T-helper 17 cell (primary cell): ENCODE measurements at places on chromosomes 5 and 9. TPM values are rescaled to one million over a fixed set of nuclear protein-coding genes. Genes with fewer than 3 reads are reported as not detected.

IL5 gene
- total RNA-seq = not detected

POU5F2 gene
- total RNA-seq = 2.2 TPM

SPOCK1 gene
- total RNA-seq = not detected

ZFP2 gene
- 0.52 TPM for total RNA-seq

OR1Q1 gene
- total RNA-seq = 0.96 TPM

GRCh38 chr5:66757219-66757833 lies 161.1 kb downstream of the MAST4 start:
- peaks cover 12% of the 10 kb centered on the region for H3K4me1 ChIP-seq
- no peak for DNase-seq
- H3K27ac ChIP-seq = no peak overlapping the region
- no peak overlapping the region for H3K4me3 ChIP-seq

DNA sequence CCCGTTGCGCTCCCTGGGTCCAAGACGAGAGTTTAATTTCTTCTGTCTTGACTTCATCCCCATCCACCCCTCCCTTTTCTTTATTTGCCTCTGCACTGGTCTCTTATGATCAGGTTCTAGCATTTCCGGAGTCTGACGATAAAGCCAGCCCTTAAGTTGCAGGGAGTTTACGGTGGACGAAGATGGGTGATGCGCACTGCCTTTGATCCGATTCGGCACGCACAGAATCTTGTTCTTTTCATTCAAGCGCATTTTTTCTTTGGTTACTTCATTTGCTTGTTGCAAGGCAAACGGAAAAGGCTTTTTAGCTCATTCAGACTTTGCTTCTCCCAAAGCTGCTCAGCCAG lies 488 bp upstream of the MCTP1 start:
- peaks cover 6% of the 10 kb centered on the region for H3K4me1 ChIP-seq
- no peak for DNase-seq
- peak overlapping the region; percentile 19 for H3K27ac ChIP-seq
- peaks cover 3% of the 10 kb centered on the region for H3K36me3 ChIP-seq
- peak overlapping the region; percentile 86 for H3K4me3 ChIP-seq

GRCh38 chr5:91390268-91390667 lies 7.2 kb upstream of the ARRDC3 start:
- no peak overlapping the region for H3K4me3 ChIP-seq
- H3K27ac ChIP-seq = no peak overlapping the region
- no peak for DNase-seq
- peaks cover 3% of the 10 kb centered on the region for H3K36me3 ChIP-seq
- no peaks in the 10 kb centered on the region for H3K27me3 ChIP-seq

DNA sequence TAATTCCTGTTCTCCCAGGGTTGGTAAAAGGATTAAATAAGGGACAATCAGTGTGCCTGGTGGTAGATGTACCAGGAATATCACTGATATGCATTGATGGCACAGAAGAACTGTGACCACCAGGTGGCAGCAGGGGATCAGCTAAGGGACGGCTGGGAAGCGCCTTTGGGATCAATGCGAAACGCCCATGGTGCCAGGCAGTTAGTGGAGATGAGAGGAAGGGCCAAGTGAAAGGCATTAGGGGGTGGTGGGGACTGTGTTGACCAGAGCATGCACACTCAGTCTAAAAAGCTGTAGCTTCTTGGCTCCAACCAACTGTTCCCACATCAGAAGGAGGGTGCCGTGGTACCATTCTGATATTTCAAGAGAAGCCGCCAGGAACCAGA lies 55.6 kb downstream of the ARHGEF37 start:
- H3K4me3 ChIP-seq = peak overlapping the region; percentile 39
- peaks cover 4% of the 10 kb centered on the region for H3K27me3 ChIP-seq
- H3K27ac ChIP-seq = no peak overlapping the region
- DNase-seq = peak; percentile 55

DNA sequence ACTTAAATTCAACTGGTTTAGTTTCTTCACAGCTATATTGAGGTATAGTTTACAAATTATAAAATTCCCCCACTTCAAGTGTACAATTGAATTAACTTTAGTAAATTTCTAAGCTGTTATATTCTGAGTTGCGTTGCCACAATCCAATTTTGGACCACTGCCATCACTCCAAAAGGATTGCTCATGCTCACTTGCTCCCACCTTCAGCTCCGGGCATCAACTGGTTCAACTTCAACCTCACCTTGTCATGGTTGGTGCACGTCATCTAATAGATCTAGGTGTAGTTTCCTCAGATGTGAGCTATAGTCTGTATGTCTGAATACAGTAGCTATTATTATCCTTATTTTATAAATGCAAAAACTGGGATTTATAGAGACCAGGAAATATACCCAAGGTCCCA lies 942.5 kb upstream of the WWC1 start:
- H3K4me3 ChIP-seq = no peak overlapping the region
- H3K4me1 ChIP-seq = no peaks in the 10 kb centered on the region
- no peaks in the 10 kb centered on the region for H3K27me3 ChIP-seq
- H3K27ac ChIP-seq = no peak overlapping the region
- no peaks in the 10 kb centered on the region for H3K36me3 ChIP-seq

DNA sequence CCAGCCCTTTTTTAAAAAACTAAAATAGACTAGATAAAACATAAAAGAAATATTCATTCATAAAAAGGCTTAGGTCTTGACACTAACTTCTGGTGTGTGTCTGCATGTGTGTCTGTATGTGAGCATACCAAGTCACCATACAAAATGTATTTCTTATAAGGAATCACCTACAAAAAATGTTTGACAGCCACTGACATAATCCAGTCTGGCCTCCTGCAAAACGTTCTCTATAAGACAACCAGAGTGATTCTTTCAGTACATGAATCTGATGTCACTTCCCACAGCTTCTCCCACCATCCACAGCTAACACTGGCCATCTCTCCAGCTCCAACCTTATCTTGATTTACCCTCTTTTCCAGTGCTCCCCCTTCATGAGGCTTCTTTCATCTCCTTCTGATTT lies 192.3 kb downstream of the TLE1 start:
- no peaks in the 10 kb centered on the region for H3K4me1 ChIP-seq
- H3K36me3 ChIP-seq = no peaks in the 10 kb centered on the region
- no peak for DNase-seq
- no peak overlapping the region for H3K4me3 ChIP-seq
- no peak overlapping the region for H3K27ac ChIP-seq

DNA sequence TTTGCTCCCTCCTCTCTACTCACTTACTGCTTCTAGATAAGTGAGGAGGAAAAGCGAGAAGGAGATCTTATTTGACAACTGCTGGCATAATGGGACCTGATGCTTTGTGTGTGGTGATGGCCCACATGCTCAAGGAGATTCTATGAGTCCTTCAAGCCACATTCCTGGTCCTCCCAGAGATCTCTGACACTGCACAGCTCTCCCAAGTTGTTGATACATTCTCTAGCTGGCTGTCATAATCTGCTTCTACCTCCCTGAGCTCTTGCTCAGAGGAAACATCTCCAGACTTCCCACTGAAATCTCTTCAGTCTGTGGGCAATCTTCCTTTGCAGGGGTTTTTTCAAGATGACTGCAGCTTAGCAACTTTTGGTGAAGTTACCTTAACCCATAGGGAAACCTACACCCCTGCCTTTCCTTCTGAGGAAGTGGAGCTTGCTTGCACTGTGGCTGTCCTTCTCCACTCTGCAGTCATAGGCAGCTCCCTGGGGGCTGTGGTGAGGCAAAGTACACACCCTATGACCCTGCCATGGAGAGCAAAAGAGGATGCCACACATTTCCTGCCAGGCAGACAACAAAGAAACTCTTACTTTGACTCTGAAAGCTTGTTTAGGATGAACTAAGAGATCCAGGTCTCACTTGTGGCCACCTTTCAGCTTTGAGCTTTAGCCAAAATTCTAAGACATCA lies 163.8 kb downstream of the TMEM38B start:
- peaks cover 8% of the 10 kb centered on the region for H3K4me1 ChIP-seq
- DNase-seq = no peak
- peaks cover 4% of the 10 kb centered on the region for H3K36me3 ChIP-seq

DNA sequence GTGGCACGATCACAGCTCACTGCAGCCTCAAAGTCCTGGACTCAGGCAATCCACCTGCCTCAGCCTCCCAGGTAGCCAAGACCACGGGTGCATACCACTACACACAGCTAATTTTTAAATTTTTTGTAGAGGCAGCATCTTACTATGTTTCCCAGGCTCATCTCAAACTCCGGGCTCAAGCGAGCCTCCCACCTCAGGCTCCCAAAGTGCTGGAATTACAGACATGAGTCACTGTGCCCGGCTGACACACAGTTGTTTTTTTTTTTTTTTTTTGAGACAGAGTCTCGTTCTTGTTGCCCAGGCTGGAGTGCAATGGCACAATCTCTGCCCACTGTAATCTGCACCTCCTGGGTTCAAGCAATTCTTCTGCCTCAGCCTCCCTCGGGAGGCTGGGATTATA lies 70.1 kb upstream of the CNOT6 start:
- peaks cover 12% of the 10 kb centered on the region for H3K27me3 ChIP-seq
- no peak overlapping the region for H3K27ac ChIP-seq
- H3K36me3 ChIP-seq = no peaks in the 10 kb centered on the region
- no peak overlapping the region for H3K4me3 ChIP-seq

- H3K27me3 ChIP-seq = no peaks in the 10 kb centered on the region
- DNase-seq = no peak
- no peaks in the 10 kb centered on the region for H3K36me3 ChIP-seq
- H3K4me3 ChIP-seq = no peak overlapping the region
- no peaks in the 10 kb centered on the region for H3K4me1 ChIP-seq
Observed at GRCh38 chr5:125012727-125013451, 266.4 kb upstream of the ZNF608 start.

DNA sequence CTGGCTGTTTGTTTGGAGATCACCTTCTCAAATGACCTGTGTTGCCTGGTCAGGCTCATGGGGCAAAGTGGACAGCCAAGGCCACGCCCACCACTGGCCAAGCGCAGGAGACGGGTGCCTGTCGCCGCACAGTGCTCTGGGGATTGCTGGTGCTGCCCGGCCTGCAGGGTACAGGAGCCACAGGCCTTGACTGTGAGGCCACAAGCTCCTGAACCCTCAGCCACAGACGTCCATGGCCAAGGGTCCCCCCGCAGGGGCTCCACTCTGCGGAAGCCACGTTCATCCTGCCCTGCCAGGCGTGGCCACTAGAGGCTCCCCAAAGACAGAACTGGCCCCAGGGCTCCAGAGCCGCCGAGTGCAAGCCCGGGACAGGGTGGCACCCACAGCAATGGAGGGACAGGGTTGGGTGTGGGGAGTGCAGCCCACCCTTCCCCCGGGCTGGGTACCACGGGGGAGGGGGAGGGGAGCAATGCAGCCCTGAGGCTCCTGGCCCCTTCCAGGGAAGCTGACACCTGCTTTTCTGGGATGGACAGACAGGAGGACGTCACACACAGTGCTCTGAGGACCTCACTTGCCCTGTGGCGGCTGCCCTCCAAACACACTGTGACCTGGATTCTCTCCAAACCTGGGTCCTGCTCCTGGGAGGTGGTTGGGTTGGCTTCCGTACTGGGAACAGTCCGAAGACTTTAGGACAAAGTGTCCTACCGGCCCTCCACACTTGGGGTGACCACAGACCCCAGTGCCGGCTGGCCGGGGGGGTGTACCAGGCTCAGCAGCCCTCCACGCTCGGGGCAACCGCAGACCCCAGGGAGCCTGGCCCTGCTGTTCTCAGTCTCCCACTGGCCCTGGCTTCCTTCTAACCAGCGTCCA lies 21.5 kb downstream of the TPPP start:
- peak overlapping the region; percentile 97 for H3K27ac ChIP-seq
- H3K27me3 ChIP-seq = no peaks in the 10 kb centered on the region
- H3K36me3 ChIP-seq = peaks cover 10% of the 10 kb centered on the region
- peak overlapping the region; percentile 88 for H3K4me3 ChIP-seq
- DNase-seq = peak; percentile 75

GRCh38 chr5:147223948-147224791 lies 10.7 kb upstream of the STK32A start:
- peaks cover 10% of the 10 kb centered on the region for H3K4me1 ChIP-seq
- no peak overlapping the region for H3K27ac ChIP-seq
- H3K27me3 ChIP-seq = no peaks in the 10 kb centered on the region
- H3K4me3 ChIP-seq = no peak overlapping the region

DNA sequence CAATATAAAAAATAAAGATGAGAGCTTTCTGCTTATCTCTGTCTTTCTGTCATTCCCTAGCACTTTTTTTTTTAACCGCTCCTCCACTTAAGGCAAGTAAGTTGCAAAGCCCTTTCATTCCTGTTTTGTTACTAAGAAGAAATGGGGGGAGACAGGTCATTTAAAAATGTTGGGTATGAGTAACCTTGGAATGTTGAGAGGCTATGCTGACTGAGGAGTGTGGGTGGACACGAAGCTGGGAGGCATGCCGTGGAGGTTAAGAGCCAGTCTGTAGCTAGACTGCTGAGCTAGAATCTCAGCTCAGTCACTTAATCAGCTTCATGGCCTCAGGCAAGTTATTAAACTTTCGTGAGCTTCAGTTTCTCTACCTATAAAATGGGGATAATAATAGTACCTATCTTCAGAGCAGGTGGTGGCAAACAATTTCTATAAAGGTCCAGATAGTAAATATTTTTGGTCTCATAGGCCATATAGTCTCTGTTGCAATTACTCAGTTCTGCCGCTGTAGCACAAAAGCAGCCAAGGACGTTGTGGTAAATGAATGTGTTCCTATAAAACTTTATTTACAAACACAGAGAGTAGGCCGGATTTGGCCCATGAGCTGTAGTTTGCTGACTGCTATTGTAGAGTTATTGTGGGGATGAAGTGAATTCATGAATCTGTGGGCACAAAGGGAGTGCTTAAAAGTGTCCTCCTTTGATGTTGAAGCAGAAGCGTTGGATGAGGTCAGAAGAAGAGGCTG lies 220.0 kb downstream of the GABBR2 start:
- H3K27ac ChIP-seq = no peak overlapping the region
- peaks cover 4% of the 10 kb centered on the region for H3K4me1 ChIP-seq
- peaks cover 36% of the 10 kb centered on the region for H3K27me3 ChIP-seq
- H3K4me3 ChIP-seq = no peak overlapping the region
- DNase-seq = no peak
- H3K36me3 ChIP-seq = no peaks in the 10 kb centered on the region

- no peaks in the 10 kb centered on the region for H3K27me3 ChIP-seq
- H3K4me3 ChIP-seq = no peak overlapping the region
- no peaks in the 10 kb centered on the region for H3K4me1 ChIP-seq
- no peak overlapping the region for H3K27ac ChIP-seq
Observed at GRCh38 chr5:155485386-155485785, 471.8 kb downstream of the KIF4B start.

DNA sequence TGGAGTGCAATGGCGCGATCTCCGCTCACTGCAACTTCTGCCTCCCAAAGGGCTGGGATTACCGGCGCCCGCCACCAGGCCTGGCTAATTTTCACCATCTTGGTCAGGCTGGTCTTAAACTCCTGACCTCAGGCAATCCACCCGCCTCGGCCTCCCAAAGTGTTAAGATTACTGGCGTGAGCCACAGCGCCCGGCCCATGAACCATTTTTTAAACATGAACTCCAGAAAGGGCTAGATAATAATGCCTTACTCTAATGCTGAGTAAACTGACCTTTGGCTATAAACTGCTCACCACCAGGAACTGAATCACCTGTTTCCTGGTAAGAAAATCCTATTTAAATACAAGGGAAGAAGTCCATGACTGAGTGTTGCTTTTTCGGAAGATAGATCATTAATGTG lies 23.2 kb upstream of the DAB2 start:
- H3K27me3 ChIP-seq = peaks cover 6% of the 10 kb centered on the region
- H3K36me3 ChIP-seq = no peaks in the 10 kb centered on the region
- no peak overlapping the region for H3K27ac ChIP-seq
- peaks cover 2% of the 10 kb centered on the region for H3K4me1 ChIP-seq
- no peak for DNase-seq
- no peak overlapping the region for H3K4me3 ChIP-seq

GRCh38 chr5:107242411-107243219 lies 428.1 kb downstream of the EFNA5 start:
- no peaks in the 10 kb centered on the region for H3K4me1 ChIP-seq
- no peak overlapping the region for H3K4me3 ChIP-seq
- DNase-seq = no peak
